ENCODE measurements at places on chromosomes 3 and 15.

DNA sequence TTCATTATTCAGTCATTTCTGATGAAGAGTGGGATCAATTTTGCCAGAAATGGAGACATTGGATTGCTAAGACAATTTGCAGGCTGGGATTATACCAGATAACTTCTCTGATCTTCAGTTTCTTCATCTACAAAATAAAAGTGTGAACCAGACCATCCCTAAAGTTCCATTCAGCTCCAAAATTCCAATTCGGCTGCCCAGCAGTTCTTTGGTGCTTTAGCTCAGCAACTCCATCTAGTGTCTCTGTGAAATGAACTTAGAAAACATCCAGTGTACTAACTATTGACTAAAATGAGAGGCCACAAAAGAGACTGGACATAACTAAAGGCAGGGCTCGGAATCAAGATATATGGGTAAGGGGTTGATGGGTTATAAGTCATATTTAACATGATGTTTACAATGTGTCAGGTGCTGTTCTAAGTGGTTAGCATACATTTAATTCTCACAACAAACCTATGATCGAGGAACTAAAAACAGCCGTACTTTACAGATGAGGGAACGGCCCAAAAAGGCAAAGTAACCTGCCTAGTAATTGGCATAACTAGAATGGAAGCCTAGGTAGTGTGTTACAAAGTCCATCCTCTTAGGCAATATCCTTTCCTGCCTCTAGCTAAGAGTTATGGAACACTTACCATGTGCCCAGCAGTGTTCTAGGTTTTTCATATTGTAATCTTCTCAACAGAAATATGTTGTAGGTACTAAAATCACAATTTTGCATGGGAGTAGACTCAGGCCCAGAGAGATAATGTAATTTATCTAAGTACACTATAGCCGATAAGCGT is 17.0 kb downstream of the THAP10 start:
- no peak for DNase-seq

GRCh38 chr3:38268087-38268486 is 2.5 kb downstream of the SLC22A13 start:
- no peak for DNase-seq

DNA sequence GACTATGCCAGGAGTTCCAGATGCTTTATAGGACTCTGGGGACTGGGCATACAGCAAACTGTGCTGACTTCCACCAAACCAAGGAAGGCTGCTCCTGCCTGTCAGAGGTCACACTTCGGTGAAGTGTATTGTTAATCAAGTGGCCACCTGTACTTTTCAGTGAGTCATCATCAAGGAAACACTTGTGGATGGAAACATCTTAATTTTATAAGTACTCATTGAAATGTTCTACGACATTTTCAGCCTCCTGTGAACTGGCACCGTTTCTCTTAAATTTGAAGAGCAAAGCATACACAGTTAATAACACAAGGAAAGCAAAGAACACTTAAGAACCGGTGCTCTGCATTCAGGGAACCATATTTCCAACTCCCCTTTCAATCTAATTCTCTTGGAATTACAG is 801.7 kb upstream of the DPPA4 start:
- no peak for DNase-seq

- no peak for DNase-seq
Observed at GRCh38 chr3:5011555-5012256, 32.5 kb downstream of the BHLHE40 start.

DNA sequence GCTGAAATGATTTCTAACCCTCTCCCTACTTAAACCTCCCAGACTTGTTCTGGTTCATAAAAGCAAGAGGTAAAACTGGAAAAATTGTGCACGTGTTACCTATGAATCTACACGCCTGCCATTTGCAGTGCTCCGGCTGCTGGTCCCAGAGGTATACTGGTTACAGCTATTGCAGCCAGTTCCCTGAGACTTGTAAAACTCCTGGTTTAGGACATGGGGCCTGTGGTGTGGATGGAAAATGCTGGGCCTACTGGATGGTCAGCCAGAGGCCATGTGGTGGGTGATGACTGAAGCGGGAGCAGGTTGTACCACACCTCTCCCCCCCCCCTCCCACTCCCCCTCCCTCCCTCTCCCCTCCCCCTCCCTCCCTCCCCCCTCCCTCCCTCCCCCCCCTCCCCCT is 45.0 kb downstream of the SENP2 start:
- DNase-seq, result no peak

- no peak for DNase-seq
Observed at GRCh38 chr3:33868309-33868708, 69.9 kb downstream of the PDCD6IP start.

DNA sequence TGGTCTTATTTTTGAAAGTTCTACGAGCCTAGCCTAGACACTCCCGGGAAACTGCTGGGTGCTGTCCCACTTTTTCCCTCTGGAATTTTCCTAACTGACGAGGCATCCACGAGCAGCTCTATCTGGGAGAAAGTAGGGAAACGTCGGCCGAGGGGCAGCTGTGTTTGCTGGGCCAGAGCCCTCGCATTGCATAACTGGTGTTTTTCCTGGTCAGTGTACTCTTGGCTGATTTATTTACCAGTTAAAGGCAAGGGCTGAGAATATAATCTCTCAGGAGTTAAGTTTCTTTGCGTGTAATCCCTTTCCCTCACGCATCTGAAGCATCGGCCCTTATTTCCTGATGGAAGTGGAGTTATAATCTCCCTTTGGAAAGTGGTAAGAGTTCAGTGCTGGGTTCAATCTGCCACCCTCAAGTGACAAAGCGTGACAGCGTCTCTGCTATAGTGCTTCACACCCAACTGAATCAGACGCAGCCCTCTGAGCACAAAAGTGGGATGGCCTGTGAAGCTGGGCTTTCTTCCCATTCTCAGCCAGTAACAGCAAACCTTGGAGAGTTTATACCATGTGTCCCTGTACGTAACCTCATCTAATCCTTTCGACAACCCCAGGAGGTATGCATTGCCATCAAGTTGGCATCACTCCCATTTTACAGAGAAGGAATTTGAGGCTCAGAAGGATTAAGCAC is 311.5 kb downstream of the RORA start:
- no peak for DNase-seq

- DNase-seq, result no peak
Observed at GRCh38 chr15:99121691-99122410, 17.0 kb downstream of the SYNM start.

GRCh38 chr3:161914703-161915417 is 418.3 kb downstream of the OTOL1 start:
- no peak for DNase-seq

DNA sequence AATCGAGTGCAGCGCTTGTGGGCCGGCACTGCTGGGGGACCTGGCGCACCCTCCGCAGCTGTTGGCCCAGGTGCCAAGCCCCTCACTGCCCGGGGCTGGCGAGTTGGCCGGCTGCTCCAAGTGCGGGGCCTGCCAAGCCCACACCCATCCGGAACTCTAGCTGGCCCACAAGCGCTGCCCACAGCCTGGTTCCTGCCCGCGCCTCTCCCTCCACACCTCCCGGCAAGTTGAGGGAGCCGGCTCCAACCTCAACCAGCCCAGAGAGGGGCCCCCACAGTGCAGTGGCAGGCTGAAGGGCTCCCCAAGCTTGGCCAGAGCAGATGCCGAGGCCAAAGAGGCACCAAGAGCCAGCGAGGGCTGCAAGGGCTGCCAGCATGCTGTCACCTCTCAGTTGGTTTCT is 73.4 kb downstream of the PLXNA1 start:
- DNase-seq, result no peak

- DNase-seq, result no peak
Observed at GRCh38 chr3:16300881-16301359, 35.9 kb downstream of the OXNAD1 start.

DNA sequence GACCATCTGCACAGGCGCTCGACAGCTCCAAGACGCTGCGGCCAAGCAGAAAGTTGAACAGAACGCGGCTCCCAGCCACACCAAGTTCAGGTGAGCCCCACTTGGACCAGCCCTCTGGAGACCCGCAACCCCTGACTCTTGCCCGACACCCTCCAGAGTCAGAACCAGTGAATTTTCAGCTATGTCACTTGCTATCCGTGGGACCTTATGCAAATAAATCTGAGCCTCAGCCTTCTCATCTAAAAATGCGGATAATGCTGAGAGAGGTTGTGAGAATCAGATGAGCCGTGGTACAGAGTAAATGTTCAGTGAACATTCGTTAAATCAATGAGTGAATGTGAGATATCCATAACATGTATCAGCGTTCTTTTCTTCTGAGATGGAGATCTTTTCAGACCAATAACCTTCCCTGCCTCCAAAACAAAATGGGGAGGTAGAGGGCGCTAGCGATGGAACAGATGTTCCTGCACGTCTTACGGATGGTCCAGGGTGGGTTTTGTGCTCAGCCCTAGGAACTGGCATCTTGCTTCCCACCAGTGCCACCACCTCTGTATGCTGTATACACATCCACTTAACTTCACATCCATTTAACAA is 524 bp downstream of the MRPS11 start:
- no peak for DNase-seq

DNA sequence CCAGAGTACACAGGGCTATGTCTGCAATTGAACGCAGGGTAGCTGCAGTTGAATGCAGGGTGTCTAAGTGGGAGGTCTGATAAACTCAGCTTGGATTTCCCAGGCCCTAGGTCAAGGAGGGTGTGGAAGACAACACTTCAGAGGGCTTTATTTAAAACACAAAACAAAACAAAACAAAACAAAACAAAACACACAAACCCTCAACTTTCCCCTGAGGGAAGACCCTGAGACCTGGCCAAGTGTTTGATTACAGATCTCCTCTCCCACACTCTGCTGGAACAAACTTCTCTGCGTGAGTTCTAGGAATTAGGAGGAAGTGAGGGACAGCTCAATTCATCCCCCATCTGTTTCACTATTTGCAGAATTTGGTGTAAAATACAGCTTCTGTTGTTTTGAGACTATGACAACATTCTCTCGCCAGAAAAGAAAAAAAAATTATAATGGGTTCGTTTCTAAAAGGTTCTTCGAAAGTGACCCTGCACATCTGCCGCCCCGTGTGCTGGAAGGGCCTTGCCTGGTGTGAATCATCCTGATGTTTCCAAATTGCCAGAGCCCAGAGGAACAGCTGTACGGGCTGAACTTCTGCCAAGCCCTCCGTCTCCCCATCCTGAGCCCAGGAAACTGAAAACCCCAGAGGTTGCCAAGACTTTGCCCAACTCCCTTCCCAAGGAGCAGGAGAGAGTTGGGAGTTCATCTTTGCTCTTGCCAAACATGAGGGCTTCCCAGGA is 73.3 kb upstream of the RAD18 start:
- DNase-seq, result no peak

DNA sequence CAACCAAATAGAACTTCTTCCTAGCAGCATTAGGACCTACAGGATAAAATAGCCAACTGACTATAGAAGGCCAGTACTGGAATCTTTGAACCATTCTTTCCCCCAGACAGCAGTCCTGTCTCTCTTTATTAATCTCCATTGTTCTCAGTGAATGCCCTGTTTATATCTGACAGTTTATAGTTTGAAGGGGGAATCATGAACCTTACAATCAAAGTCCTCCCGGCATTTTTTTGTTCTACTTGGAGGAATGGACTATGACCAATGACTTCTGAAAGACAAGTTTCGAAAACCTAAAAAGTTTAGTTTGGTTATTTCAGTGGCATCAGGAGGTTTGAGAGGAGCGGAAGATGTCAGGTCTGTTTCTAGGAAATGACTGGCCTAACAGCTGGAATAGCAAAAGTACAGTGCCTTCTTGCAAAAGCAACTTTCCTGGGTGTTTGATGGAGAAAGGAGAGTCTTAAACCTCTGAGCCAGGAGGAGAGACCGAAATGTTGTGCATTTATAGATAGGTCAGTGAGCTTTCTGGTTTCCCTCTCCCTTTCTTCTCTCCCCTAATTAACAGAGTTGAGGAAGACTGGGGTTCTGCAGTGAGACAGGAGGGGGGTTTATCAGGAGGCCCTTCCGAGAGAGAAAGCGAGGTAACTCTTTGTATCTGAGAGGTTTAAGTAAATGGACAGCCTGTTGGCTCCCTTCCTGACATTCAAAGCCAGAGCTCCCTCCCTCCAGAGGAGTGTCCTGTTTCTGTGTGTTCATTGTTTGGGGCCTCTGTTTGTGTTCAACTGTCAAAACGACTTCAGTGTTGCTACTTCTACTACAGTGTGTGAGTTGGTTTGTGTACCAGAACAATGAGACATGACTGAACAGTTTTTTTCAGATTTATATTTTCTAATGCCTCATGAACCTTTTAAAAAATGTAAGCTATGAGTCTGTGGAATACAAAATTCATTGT is 383.0 kb upstream of the RARB start:
- no peak for DNase-seq

DNA sequence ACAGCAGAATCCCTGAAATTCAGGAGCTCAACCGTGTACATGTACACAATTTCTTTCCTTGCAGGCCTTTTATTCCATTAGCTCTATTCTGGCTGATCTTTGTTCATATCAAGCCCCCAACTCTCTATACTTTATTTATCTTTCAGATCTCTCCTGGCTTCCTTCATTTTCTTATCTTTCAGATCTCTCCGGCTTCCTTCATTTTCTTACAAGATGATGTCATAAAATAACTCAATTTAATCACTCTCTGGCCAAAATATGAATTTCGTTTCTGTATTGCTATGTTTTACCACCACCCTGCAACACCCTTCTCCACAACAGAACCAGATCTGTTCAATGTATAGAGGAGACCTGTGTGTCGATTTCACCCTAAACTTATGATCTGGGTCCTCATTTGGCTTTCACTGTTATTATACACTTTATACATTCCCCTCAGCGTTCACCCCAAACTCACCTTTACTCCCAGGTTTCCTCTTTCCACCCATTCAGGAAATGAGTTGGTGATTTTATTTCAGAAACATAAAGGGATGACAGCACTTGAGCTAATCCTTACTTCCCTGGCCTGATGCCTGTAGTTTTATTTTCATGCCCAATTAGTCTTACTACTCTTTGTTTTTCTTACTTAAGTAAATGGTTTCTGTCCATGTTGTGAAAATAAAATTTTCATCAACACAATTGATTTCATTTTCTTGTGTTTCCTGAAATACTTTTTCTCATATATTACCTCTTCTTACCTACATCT is 195.5 kb downstream of the BCHE start:
- no peak for DNase-seq

- no peak for DNase-seq
Observed at GRCh38 chr15:48317221-48317620, 14.0 kb upstream of the DUT start.

- no peak for DNase-seq
Observed at GRCh38 chr3:187799942-187800641, 54.8 kb upstream of the BCL6 start.

DNA sequence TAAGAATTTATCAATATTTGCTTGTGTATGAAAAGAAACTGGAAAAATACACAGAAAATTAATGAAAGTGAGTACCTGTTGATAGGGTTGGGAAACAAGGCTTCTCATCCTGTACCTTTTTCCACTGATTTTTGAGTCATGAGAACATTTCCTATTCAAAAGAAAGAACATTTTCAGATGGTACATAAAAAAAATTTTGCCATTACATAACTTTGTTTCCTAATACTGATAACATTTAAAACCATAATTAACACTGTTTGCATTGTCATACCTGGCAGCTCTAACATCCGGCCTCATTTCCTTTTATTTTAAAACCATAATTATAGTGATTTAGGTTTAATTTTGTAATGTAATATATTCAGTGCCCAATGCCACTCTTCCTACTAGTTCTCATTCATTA is 11.7 kb downstream of the NKTR start:
- DNase-seq, result no peak
